ENCODE measurements at places on chromosomes 4 and X.

GRCh38 chr4:158053086-158053485 lies 119.7 kb downstream of the GASK1B start:
- DNase-seq, result no peak

GRCh38 chrX:17473021-17473420 lies 98.0 kb downstream of the NHS start:
- no peak for DNase-seq

- no peak for DNase-seq
Observed at GRCh38 chrX:12890467-12890866, 16.0 kb upstream of the TLR8 start.

- DNase-seq, result no peak
Observed at GRCh38 chr4:140233791-140234696, 80.1 kb upstream of the MAML3 start.

- no peak for DNase-seq
Observed at GRCh38 chr4:155578726-155579370, 87.8 kb upstream of the GUCY1A1 start.

GRCh38 chr4:125741825-125742452 lies 427.2 kb downstream of the FAT4 start:
- no peak for DNase-seq

- DNase-seq, result no peak
Observed at GRCh38 chr4:56551516-56551915, 45.9 kb downstream of the ARL9 start.

GRCh38 chr4:26737385-26737784 lies 123.3 kb upstream of the STIM2 start:
- DNase-seq, result no peak

DNA sequence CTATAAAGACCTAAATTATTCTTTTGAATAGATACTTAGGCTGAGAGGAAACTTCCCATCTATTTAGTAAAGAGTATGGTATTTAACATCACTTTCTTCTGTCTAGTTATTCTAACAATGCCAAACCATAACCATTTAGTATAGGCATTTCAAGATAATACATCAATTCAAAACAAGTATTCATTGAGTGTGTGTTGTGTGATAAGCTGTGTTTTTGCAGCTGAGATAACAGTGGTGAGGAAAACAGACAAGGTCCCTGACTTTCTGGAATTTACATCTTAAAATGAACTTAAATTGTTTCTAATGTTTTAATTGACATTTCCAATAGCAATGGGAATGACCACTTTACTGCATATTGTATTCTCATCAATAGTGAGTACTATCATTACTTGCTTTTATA lies 22.4 kb upstream of the TSPAN5 start:
- no peak for DNase-seq

- no peak for DNase-seq
Observed at GRCh38 chr4:175639346-175639745, 172.7 kb downstream of the GPM6A start.
